Activated naive CD8-positive, alpha-beta T cell treated with anti-CD3 and anti-CD28 coated beads, Interleukin-2, amount 10 ng/mL, durations not matched to agents 7 days and 5 days (primary cell): ENCODE measurements at places on chromosomes 2 and 18. TPM values are rescaled to one million over a fixed set of nuclear protein-coding genes. Genes with fewer than 3 reads are reported as not detected.
A peak's percentile ranks its signal among the peaks of the same experiment; 100 is the strongest.

GRCh38 chr18:56444201-56444600, 194.2 kb downstream of the TXNL1 start:
- H3K27ac ChIP-seq = no peak overlapping the region
- no peaks in the 10 kb centered on the region for H3K27me3 ChIP-seq
- no peaks in the 10 kb centered on the region for H3K36me3 ChIP-seq
- no peaks in the 10 kb centered on the region for H3K4me1 ChIP-seq
- no peak overlapping the region for H3K4me3 ChIP-seq

SF3B1 gene
- total RNA-seq = 392 TPM

DNA sequence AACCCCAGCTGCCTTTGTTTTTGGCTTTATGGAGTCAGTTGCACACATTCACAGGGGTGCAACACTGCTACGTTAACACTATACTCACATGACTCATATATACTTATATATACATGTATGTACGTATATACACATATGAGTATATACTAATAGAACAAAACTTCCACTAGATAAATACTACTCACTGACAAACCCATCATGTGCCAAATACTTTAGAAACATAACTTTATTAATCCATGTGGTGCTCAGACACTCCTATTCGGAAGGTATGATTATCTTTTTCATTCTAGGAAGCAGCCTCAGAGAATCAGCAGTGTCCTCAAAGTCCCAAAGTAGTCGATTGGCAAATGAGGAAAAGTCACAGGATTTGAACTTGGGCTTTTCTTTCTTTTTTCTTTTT, 7.9 kb downstream of the PMAIP1 start:
- H3K27ac ChIP-seq = peak overlapping the region; percentile 71
- peaks cover 12% of the 10 kb centered on the region for H3K36me3 ChIP-seq
- no peak overlapping the region for H3K4me3 ChIP-seq

KCNG2 gene
- not detected for total RNA-seq

GRCh38 chr2:212709280-212709679, 170.7 kb upstream of the ERBB4 start:
- H3K27me3 ChIP-seq = no peaks in the 10 kb centered on the region
- no peak for DNase-seq
- no peak overlapping the region for H3K27ac ChIP-seq
- no peak overlapping the region for H3K4me3 ChIP-seq

GRCh38 chr18:21834299-21834660, 93.7 kb downstream of the MIB1 start:
- no peaks in the 10 kb centered on the region for H3K4me1 ChIP-seq
- no peak overlapping the region for H3K4me3 ChIP-seq
- H3K36me3 ChIP-seq = peaks cover 1% of the 10 kb centered on the region
- H3K27ac ChIP-seq = no peak overlapping the region
- DNase-seq = no peak

REG1B gene
- total RNA-seq = not detected

DNA sequence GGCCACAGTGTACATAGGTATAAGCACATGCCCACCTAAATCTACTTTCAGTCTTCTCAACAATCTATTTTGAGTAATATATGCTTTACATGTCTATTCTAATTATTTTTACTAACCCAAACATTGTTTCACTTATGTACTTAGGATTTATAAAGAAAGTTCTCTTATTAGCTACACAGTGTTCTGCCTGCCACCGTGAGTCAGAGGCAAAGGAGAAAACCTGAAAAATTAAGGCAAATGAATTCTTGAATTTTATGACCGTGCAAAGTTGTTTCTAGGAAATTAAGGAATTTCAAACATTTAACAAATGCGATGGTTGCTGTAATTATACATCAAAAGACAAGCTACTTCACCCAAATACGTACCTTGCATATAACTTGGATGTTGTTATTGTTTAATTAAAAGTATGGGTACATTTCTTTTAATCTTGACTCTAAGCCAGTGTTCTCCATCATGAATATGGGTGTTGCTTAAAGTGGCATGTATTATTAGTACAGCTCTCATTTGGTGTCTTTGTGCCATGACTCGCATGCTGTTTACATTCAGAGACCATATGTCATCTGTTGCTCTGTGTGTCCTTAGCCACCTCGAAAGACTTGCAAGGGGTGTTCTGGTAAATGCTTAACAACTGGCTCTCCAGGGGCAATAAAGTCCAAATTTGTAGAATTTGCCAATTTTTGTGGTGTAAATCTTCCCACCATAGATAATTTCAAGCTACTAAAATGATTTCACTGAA, 154.3 kb upstream of the FN1 start:
- DNase-seq = no peak
- H3K36me3 ChIP-seq = no peaks in the 10 kb centered on the region
- no peak overlapping the region for H3K27ac ChIP-seq
- H3K4me3 ChIP-seq = no peak overlapping the region
- no peaks in the 10 kb centered on the region for H3K4me1 ChIP-seq
- H3K27me3 ChIP-seq = no peaks in the 10 kb centered on the region

- peaks cover 10% of the 10 kb centered on the region for H3K4me1 ChIP-seq
- DNase-seq = no peak
- H3K4me3 ChIP-seq = no peak overlapping the region
- H3K27ac ChIP-seq = no peak overlapping the region
- H3K36me3 ChIP-seq = no peaks in the 10 kb centered on the region
Observed at GRCh38 chr2:42922790-42923579, 130.6 kb upstream of the HAAO start.

WDCP gene
- 19.4 TPM for total RNA-seq

GNLY gene
- total RNA-seq = 27.5 TPM

DNA sequence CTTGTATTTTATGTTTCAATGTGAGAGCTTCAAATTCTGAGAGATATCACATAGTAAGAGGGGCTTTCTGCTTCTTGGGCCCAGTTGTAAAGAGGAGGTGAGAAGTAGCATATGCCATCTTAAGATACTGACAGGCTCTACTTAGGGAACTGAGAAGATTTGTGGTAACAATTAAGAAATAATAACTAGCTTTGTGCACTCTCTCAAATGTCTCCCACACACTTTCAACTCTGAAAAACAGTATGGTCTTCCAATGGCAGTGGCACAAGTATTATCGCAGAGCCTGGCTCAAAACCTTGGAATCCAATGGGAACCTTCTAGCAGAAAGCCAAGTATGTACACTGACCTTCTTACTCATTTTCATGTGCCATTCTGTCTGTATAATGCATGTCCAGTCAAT, 80.3 kb upstream of the FAM237A start:
- DNase-seq = no peak
- no peaks in the 10 kb centered on the region for H3K36me3 ChIP-seq
- no peak overlapping the region for H3K4me3 ChIP-seq
- peaks cover 4% of the 10 kb centered on the region for H3K4me1 ChIP-seq

SPRED2 gene
- 9.9 TPM for total RNA-seq

- no peak overlapping the region for H3K27ac ChIP-seq
- H3K4me1 ChIP-seq = peaks cover 12% of the 10 kb centered on the region
- H3K36me3 ChIP-seq = peaks cover 10% of the 10 kb centered on the region
- DNase-seq = no peak
- no peaks in the 10 kb centered on the region for H3K27me3 ChIP-seq
- H3K4me3 ChIP-seq = no peak overlapping the region
Observed at GRCh38 chr2:70983506-70984227, 5.2 kb downstream of the ANKRD53 start.

DNA sequence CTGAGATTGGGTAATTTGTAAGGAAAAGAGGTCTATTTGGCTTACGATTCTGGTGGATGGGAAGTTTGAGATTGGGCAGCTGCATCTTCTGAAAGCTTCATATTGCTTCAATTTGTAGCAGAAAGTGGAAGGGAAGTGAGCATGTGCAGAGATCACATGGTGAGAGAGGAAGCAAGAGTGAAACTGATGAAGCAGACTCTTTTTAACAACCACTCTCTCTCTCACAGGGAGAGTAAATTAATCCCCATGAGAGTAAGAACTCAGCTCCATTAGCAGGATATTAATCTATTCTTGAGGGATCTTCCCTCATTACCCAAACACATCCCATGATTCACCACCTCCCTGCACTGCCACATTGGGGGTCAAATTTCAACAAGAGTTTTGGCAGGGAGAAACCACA, 298.5 kb upstream of the CELF4 start:
- H3K4me1 ChIP-seq = no peaks in the 10 kb centered on the region
- no peak for DNase-seq
- H3K27ac ChIP-seq = no peak overlapping the region
- H3K4me3 ChIP-seq = no peak overlapping the region
- H3K27me3 ChIP-seq = no peaks in the 10 kb centered on the region

DNA sequence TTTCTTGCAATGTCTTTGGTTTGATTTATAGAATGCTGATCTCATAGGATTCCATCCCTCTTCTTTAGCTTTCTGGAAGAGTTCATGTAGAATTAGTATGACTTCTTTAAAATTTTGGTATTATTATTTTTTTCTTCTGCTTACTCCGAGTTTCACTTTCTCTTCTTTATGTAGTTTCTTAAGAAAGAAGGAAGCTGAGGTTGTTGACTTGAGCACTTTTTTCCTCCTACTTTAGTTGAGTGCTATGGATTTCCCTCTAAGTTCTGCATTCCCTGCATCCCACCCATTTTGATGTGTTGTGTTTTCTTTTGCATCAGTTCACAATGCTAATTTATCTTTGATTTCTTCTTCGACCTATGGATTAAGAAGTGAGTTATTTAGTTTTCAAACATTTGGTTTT, 78.9 kb upstream of the SPRED2 start:
- peaks cover 3% of the 10 kb centered on the region for H3K36me3 ChIP-seq
- peaks cover 13% of the 10 kb centered on the region for H3K27me3 ChIP-seq
- H3K27ac ChIP-seq = no peak overlapping the region
- H3K4me1 ChIP-seq = peaks cover 5% of the 10 kb centered on the region
- DNase-seq = no peak

DNA sequence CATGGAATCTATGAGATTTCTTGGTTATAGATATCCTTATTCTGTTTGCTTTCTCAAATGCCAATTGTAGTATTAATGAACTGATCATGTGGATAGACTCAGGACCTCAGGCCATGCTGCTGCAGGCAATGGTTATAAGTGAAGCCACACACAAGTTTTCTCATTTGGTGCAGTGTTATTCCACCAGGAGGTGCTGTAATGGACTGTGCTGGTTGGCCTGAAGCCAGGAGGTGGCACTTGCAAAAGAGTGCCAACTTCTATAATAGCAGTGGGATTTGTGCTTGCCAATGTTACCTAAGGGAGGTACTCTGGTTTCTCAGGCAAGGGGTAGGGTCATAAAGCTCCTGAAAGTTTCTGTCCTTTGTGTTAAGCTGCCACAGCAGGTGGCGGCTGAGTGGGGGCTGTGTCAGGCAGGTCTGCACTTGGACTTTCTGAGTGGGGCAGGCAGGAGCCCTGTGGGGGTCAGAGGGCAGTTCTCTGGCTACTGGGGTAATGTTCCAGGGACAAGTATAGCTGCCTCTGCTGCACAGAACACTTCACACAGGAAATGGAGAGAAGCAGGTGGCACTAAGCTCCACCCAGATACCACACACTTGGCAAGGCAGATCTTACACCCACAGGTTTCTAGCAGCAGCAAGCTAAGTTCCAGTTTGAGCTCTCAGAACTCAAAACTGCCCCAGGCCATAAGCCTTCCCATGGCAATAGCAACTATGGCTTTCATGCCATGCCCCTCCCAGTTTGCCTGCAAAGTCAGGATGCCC, 352.6 kb upstream of the CWC22 start:
- H3K36me3 ChIP-seq = no peaks in the 10 kb centered on the region
- peaks cover 3% of the 10 kb centered on the region for H3K27me3 ChIP-seq
- no peak overlapping the region for H3K27ac ChIP-seq
- no peaks in the 10 kb centered on the region for H3K4me1 ChIP-seq

TFCP2L1 gene
- 0.03 TPM for total RNA-seq

DSG4 gene
- not detected for total RNA-seq

- DNase-seq = no peak
- H3K27me3 ChIP-seq = no peaks in the 10 kb centered on the region
- no peak overlapping the region for H3K4me3 ChIP-seq
- no peaks in the 10 kb centered on the region for H3K4me1 ChIP-seq
Observed at GRCh38 chr2:125822746-125823145, 833.2 kb upstream of the GYPC start.

GRCh38 chr2:225177098-225177497, 134.8 kb upstream of the DOCK10 start:
- H3K27me3 ChIP-seq = peaks cover 2% of the 10 kb centered on the region
- H3K4me3 ChIP-seq = no peak overlapping the region
- no peak overlapping the region for H3K27ac ChIP-seq
- DNase-seq = no peak

UXS1 gene
- 104 TPM for total RNA-seq

IWS1 gene
- total RNA-seq = 59.6 TPM

CRYGC gene
- total RNA-seq = not detected

KATNAL2 gene
- 0.58 TPM for total RNA-seq

CRYGD gene
- not detected for total RNA-seq

- peak overlapping the region; percentile 18 for H3K27ac ChIP-seq
- DNase-seq = no peak
- H3K4me1 ChIP-seq = peaks cover 33% of the 10 kb centered on the region
- no peaks in the 10 kb centered on the region for H3K27me3 ChIP-seq
Observed at GRCh38 chr2:230953845-230954244, 28.8 kb upstream of the GPR55 start.

UPP2 gene
- total RNA-seq = not detected

GRCh38 chr2:132825601-132826000, 155.6 kb upstream of the LYPD1 start:
- no peaks in the 10 kb centered on the region for H3K27me3 ChIP-seq
- no peak overlapping the region for H3K4me3 ChIP-seq
- DNase-seq = no peak
- H3K4me1 ChIP-seq = no peaks in the 10 kb centered on the region
- no peaks in the 10 kb centered on the region for H3K36me3 ChIP-seq
- H3K27ac ChIP-seq = no peak overlapping the region

ABCA12 gene
- total RNA-seq = not detected

DNA sequence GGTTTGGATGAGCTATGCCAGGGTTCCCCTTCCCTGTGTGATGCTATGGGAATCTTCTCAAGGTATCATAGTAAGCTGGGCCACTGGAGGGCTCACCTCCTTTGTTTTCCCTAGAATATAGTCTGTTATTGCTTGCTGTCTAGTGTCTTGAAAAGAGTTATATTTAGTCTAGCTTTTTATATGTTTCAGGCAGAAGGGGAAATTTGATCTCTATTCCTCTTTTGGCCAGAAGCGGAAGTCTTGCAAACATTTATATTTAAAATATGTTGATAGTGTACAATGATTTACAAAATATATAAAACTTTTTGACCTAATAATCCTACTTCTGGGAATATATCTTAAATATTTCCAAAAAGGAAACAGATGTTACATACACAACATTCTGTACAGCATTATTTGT, 260.7 kb downstream of the FHOD3 start:
- DNase-seq = no peak
- H3K36me3 ChIP-seq = no peaks in the 10 kb centered on the region
- H3K27ac ChIP-seq = no peak overlapping the region
- no peak overlapping the region for H3K4me3 ChIP-seq

GRCh38 chr18:11118051-11118766, 31.2 kb downstream of the PIEZO2 start:
- no peak for DNase-seq
- H3K27me3 ChIP-seq = no peaks in the 10 kb centered on the region
- H3K4me1 ChIP-seq = no peaks in the 10 kb centered on the region

GRCh38 chr18:21996351-21996826, 173.0 kb upstream of the GATA6 start:
- no peaks in the 10 kb centered on the region for H3K36me3 ChIP-seq
- peaks cover 4% of the 10 kb centered on the region for H3K27me3 ChIP-seq
- no peak overlapping the region for H3K4me3 ChIP-seq
- peaks cover 4% of the 10 kb centered on the region for H3K4me1 ChIP-seq
- H3K27ac ChIP-seq = no peak overlapping the region
